CD4-positive, alpha-beta memory T cell (primary cell): ENCODE measurements at places on chromosomes 16 and 17.

GRCh38 chr16:80739523-80739922 lies 64.9 kb downstream of the CDYL2 start:
- H3K4me1 ChIP-seq: peaks cover 1% of the 10 kb centered on the region
- no peaks in the 10 kb centered on the region for H3K27me3 ChIP-seq
- DNase-seq: no peak

DNA sequence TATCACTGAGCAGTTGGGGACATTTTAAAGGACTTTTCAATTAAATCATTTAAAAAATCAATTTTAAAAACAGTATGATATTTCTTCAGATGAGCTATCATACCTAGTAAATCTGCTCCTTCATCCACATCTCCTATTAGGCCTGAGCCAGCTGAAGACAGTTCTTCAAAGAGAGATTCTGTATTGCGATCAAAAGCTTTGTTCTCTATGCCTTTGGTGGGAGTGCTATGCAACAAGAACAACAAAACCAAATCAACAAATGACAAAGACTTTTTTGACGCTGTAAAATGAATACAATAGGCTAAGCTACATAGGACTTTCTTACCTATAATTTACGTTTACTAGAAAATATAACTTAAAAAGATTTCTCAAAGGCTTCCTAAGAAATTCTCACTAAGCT lies 106.5 kb downstream of the SPAG9 start:
- DNase-seq: no peak
- H3K4me3 ChIP-seq: no peak overlapping the region
- H3K27me3 ChIP-seq: no peaks in the 10 kb centered on the region
- no peaks in the 10 kb centered on the region for H3K4me1 ChIP-seq

DNA sequence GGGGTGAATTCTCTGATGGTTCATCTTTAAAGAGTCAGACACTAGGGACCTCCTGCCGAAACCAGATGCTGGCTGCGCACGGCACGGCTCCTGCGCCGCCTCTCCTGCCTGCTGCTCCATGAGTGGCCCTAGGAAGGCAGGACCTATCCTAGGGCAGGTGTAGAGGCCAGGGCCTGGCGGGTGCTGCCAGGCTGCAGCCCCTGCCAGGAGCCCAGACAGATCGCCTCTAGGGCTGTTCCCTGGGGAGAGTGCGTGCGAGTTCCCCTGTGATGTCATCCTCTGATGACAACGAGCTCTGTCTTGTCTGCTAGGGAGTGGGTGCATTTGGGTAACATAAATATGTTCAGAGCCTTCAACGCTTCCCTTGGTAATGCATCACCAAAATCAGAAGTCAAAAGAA lies 23.9 kb downstream of the SLC38A10 start:
- no peak for DNase-seq
- H3K27me3 ChIP-seq: no peaks in the 10 kb centered on the region
- H3K27ac ChIP-seq: no peak overlapping the region
- H3K4me3 ChIP-seq: no peak overlapping the region
- peaks cover 71% of the 10 kb centered on the region for H3K36me3 ChIP-seq
- no peaks in the 10 kb centered on the region for H3K4me1 ChIP-seq

- H3K4me1 ChIP-seq: no peaks in the 10 kb centered on the region
- H3K4me3 ChIP-seq: no peak overlapping the region
- DNase-seq: no peak
Measured at GRCh38 chr17:70320673-70321345, 151.5 kb downstream of the KCNJ2 start.

DNA sequence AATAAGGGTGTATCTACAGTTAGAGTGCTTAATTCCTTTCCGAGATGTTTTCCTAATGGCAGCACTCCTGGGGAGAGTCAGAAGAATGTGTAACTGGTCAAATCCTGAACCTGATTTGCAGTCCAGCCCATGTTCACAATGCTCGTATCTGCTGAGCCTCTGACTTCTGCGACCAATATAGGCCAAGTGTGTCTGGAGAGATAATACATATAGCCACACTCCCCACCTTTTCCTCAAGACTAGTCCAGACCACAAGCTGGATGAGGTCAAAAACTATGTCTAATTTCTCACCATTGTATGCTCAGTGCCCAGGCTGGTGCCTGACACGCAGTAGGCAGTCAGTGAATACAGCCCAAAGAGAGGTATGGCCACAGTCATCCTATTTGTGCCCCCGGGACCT lies 58.0 kb downstream of the XYLT1 start:
- no peak overlapping the region for H3K27ac ChIP-seq
- no peak for DNase-seq
- H3K27me3 ChIP-seq: no peaks in the 10 kb centered on the region

DNA sequence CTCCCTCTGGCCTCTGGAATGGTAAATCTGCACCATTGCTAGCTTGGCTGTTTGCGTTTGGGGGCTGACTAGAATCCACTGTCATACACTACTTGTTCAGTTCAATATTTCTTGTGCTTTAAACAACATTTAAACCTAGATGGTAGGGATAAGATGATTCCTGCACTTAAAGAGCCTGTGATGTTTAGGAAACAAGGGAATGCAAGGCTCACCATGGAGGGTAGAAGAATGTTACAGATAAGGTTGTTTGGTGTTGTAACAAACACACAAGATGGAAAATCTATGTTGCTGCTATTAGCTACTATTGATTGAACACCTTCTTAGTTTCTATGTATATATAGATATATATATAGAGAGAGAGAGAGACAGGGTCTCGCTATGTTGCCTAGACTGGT lies 31.4 kb downstream of the YPEL2 start:
- H3K4me3 ChIP-seq: no peak overlapping the region
- no peaks in the 10 kb centered on the region for H3K27me3 ChIP-seq
- peak overlapping the region; percentile 35 for H3K27ac ChIP-seq
- no peak for DNase-seq
- H3K36me3 ChIP-seq: no peaks in the 10 kb centered on the region

- H3K36me3 ChIP-seq: no peaks in the 10 kb centered on the region
- peaks cover 15% of the 10 kb centered on the region for H3K4me1 ChIP-seq
- no peak for DNase-seq
- H3K4me3 ChIP-seq: no peak overlapping the region
Measured at GRCh38 chr16:3454093-3454492, 10.6 kb downstream of the NAA60 start.

DNA sequence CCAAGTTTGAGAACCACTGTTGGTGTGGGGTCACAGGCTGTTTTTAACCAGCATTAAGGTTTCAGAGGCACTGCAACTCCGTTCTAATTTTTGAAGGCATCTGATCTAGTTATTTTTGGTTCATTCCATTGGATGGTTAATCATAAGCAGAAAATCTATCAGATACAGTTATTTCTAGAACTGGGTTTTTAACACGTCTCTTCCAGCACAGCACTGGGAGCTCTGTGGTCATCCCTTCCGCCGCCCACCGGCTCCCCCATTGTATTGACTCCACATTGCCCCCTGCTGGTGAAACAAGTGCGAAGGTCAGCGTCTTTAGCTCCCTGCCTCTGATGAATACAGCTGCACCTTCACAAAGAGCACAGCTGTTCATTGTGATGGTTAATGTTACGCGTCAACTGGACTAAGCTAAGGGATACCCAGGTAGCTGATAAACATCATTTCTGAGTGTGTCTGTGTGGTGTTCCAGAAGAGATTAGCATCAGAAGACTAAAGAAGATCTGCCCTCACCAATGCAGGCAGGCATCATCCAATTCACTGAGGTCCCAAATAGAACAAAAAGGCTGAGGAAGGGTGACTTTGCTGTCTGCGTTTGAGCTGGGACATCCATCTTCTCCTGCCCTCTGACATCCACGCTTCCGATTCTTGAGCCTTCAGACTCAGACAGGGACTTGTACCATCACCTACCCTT lies 8.5 kb downstream of the CCL18 start:
- peak; percentile 42 for DNase-seq
- H3K4me3 ChIP-seq: no peak overlapping the region
- H3K36me3 ChIP-seq: no peaks in the 10 kb centered on the region
- no peaks in the 10 kb centered on the region for H3K4me1 ChIP-seq

- peaks cover 21% of the 10 kb centered on the region for H3K36me3 ChIP-seq
- H3K4me1 ChIP-seq: peaks cover 13% of the 10 kb centered on the region
- H3K27ac ChIP-seq: no peak overlapping the region
Measured at GRCh38 chr17:28856028-28856574, 1.3 kb downstream of the ERAL1 start.

GRCh38 chr17:62649570-62649969 lies 22.1 kb downstream of the MRC2 start:
- no peaks in the 10 kb centered on the region for H3K27me3 ChIP-seq
- peaks cover 20% of the 10 kb centered on the region for H3K4me1 ChIP-seq
- DNase-seq: no peak
- no peak overlapping the region for H3K27ac ChIP-seq
- no peak overlapping the region for H3K4me3 ChIP-seq
- H3K36me3 ChIP-seq: no peaks in the 10 kb centered on the region

- no peaks in the 10 kb centered on the region for H3K4me1 ChIP-seq
- H3K4me3 ChIP-seq: no peak overlapping the region
- no peak overlapping the region for H3K27ac ChIP-seq
- DNase-seq: no peak
- H3K36me3 ChIP-seq: no peaks in the 10 kb centered on the region
Measured at GRCh38 chr16:27098366-27099049, 31.8 kb downstream of the C16orf82 start.

DNA sequence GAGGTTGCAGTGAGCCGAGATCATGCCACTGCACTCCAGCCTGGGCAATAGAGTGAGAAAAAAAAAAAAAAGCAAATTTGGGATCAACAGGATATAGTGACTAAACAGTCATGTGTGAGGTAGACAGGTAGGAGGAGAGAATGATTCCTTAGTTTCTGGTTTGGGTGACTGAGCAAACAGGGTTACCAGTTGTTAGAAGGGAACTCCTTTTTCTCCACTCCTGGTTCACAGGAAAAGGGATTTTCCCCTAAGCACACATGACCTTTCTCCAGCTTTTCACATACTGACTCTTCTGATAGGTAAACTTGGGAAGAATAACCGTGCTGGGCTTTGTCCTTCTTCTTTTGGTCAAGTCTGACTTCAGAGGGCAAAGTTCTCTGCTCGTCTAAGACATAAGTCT lies 17.3 kb upstream of the WSCD1 start:
- H3K4me3 ChIP-seq: no peak overlapping the region
- H3K27me3 ChIP-seq: no peaks in the 10 kb centered on the region
- no peaks in the 10 kb centered on the region for H3K36me3 ChIP-seq
- no peak for DNase-seq
- H3K27ac ChIP-seq: no peak overlapping the region

GRCh38 chr17:27840688-27841087 lies 40.4 kb upstream of the NOS2 start:
- H3K4me3 ChIP-seq: no peak overlapping the region
- H3K4me1 ChIP-seq: peaks cover under 1% of the 10 kb centered on the region
- no peaks in the 10 kb centered on the region for H3K36me3 ChIP-seq
- no peak for DNase-seq
- H3K27me3 ChIP-seq: no peaks in the 10 kb centered on the region

GRCh38 chr17:81171941-81172340 lies 5.9 kb upstream of the AATK start:
- no peak for DNase-seq
- no peak overlapping the region for H3K4me3 ChIP-seq
- no peaks in the 10 kb centered on the region for H3K27me3 ChIP-seq
- no peaks in the 10 kb centered on the region for H3K36me3 ChIP-seq

- no peaks in the 10 kb centered on the region for H3K27me3 ChIP-seq
- no peak for DNase-seq
- H3K4me1 ChIP-seq: no peaks in the 10 kb centered on the region
- H3K27ac ChIP-seq: no peak overlapping the region
- H3K4me3 ChIP-seq: no peak overlapping the region
Measured at GRCh38 chr17:602436-602835, 112.2 kb downstream of the VPS53 start.

- H3K4me1 ChIP-seq: no peaks in the 10 kb centered on the region
- no peaks in the 10 kb centered on the region for H3K36me3 ChIP-seq
- no peak overlapping the region for H3K4me3 ChIP-seq
- no peak overlapping the region for H3K27ac ChIP-seq
Measured at GRCh38 chr17:33225509-33225908, 67.6 kb downstream of the ASIC2 start.

DNA sequence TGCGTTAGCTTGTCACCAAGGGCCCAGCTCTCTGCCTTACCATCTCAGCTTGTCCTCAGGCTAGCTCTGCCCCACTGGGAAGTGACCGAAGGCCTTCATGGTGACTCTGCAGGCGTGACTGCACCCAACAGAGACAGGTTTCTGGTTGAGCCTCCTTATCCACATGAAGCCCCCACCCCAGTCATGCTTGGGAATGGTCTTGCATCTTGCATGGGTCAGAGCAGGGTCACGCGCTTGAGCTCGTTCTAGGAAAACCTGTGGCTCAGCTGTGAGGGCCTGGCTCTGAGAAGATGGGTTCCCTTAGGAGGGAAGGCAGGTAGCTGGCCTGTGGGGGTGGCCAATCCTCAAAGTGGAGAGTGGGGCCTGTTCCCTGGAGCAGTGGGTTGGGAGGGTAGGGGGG lies 122.8 kb downstream of the BANP start:
- no peaks in the 10 kb centered on the region for H3K4me1 ChIP-seq
- H3K36me3 ChIP-seq: peaks cover 16% of the 10 kb centered on the region
- DNase-seq: no peak
- H3K27ac ChIP-seq: no peak overlapping the region
- no peak overlapping the region for H3K4me3 ChIP-seq

- H3K27ac ChIP-seq: no peak overlapping the region
- DNase-seq: no peak
- H3K36me3 ChIP-seq: no peaks in the 10 kb centered on the region
- H3K27me3 ChIP-seq: no peaks in the 10 kb centered on the region
- H3K4me3 ChIP-seq: no peak overlapping the region
Measured at GRCh38 chr16:85334718-85335583, 222.7 kb upstream of the CIBAR2 start.

DNA sequence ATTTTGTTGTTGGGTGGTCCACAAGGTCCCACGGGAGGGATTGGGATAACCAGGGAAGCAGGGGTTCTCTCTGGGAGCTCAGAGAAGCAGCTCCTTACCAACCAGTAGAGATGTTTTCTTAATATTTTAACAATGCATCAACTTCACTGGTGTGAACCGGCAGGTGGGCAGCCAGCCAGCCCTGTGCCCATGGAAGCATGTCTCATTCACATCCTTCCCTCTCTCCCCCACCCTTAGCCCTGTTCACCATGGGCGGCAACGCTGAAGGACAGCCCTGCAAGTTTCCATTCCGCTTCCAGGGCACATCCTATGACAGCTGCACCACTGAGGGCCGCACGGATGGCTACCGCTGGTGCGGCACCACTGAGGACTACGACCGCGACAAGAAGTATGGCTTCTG lies 9.3 kb downstream of the MMP2 start:
- H3K27ac ChIP-seq: no peak overlapping the region
- H3K4me1 ChIP-seq: no peaks in the 10 kb centered on the region
- H3K36me3 ChIP-seq: no peaks in the 10 kb centered on the region
- no peak overlapping the region for H3K4me3 ChIP-seq
